GM06990 (cell line): ENCODE measurements at places on chromosomes 16 and 17.

GRCh38 chr16:89363621-89364393 lies 126.6 kb downstream of the ANKRD11 start:
- DNase-seq = no peak

GRCh38 chr17:50539762-50540559 lies 7.0 kb upstream of the SPATA20 start:
- no peak for DNase-seq

DNA sequence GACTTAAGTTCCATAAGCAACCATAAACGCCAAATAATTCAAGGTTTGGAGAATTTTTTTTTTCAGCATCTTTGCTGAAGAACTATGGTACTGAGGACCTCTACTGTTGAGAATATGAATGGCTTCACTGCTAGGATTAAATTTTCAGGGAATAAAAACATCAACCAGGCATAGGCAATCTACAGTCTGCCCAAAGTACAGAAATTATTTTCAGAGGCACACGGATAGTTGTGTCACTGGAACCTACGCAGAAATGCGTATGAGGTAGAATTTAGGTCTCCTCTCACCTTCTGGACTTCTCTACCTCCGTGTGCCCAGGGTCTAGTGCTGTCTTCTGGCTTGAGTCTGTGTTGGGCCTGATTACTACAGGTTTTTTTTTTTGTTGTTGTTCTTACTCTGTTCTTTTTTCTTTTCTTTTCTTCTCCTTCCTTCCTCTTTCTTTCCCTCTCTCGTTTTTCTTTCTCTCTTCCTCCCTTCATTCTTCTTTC lies 39.7 kb downstream of the NACA2 start:
- DNase-seq = no peak

DNA sequence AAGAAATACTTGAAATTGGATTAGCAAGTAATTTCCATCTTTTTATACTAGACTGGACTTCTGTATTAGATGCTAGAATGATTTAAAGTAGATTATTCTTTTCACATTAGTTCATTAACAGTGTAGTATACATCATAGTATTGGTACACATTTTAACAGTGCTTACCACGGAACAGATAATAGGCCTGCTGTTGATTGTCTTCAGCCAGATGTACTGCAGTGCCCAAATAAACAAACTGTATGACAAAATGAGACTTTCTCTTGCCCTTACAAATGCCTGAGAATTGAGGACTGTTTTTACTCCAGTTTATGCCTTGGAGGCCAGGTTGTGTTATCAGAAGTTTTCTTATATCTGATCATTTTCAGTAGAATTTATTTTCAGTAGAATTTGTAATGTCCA lies 631 bp downstream of the EVI2A start:
- no peak for DNase-seq

DNA sequence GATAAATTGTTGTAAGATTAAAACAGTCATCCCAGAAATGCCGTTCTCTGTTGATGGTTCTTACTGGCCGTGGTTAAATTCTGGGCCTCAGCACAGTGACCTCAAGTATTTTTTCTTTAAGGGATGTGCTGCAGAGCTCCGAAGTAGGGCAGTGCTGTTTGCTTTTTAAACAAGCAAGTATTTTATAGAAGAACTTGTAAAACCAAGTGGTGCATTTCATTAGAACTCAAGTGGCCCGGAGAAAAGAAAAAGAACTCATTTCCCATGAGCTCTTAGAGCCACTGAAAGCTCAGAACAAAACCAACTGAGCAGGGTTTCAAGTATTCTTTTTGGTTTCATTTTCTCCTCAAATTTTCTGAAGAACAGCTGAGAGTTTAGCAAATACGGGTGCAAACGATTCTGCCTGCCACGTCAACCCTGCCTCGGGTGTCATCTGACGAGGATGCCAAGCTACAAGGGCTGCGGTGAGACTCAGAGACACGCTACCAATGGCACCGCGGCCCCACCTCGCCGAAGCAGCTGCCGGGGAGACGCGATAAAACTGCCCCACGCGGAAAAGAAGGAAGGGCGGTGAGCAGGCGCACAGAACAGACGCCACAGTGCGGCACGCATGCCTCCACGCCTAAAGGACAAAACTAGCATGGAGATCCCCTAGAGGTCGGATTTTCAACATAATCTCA lies 6.3 kb downstream of the LMF1 start:
- no peak for DNase-seq

GRCh38 chr16:72203401-72203800 lies 31.4 kb upstream of the PMFBP1 start:
- peak; percentile 18 for DNase-seq

- no peak for DNase-seq
Observed at GRCh38 chr17:173166-173911, 8.1 kb downstream of the DOC2B start.

DNA sequence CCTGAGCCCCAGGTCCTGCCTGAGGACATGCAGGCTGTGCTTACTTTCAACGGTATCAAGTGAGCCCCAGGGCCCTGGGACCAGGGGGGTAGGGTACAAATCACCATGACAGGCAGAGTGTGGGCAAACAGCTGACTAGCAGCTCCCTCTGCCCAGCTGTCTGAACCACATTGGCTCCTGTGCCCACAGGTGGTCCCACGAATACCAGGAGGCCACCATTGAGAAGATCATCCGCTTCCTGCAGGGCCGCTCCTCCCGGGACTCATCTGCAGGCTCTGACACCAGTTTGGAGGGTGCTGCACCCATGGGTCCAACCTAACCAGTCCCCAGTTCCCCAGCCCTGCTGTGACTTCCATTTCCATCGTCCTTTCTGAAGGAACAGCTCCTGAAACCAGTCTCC lies 10.0 kb downstream of the SLC46A1 start:
- no peak for DNase-seq

GRCh38 chr17:27158382-27158781 lies 135.5 kb upstream of the WSB1 start:
- DNase-seq = no peak

DNA sequence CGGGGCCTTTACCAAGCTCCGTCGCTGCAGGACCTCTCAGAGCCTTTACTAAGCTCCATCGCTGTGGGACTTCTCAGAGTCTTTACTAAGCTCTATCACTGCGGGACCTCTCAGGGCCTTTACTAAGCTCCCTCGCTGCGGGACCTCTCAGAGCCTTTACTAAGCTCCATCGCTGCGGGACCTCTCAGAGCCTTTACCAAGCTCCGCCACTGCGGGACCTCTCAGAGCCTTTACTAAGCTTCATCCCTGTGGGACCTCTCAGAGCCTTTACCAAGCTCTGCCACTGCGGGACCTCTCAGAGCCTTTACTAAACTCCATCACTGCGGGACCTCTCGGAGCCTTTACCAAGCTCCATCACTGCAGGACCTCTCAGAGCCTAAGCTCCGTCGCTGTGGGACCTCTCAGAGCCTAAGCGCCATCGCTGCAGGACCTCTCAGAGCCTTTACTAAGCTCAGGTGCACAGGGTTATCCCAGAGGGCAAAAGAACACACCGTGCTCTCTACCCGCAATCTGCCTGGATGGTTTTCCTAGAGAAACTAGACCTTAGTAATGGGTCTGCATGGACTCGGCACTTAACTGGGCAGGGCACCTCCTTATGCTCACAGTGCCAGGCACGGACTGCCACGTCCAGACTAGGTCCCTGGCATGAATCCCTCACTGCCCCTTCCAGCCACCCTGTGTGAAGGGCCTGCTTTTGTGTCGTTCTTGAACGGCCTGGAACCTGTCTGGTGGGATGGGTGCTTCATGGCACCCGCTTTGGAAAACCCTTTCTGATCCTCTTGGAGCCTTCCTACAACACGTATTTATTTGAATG lies 69.2 kb upstream of the DOC2B start:
- DNase-seq = no peak

DNA sequence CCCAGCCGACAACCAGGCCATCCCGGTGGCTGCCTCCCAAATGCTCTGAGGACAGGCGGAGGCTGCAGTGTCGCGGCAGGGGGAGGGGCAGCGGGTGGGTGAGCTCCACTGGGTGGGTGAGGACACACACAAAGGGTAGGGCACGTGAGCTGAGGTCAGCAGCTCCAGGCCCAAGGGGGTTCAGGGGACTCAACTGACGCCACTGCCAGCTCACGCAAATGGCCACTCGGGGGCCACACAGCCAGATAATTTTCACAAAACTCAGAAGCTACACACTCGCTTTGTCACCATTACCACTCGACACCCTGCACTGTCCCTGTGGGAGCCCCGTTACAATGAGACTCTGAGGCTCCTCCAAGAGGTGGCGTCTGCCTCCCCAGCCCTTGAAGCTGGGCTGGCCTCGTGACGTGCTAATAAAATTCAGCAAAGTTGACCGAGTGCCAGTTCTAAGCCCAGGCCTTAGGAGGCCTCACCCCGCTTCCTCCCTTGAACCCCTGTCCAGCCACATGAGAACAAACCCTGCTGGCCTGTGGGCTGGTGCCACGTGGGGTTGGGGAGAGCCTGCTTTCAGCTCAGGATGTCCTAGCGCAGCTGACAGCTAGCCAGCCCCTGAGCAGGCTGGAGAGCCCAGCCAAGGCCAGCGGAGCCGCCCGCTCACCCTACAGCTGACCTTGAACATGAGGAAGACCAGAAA lies 56.9 kb downstream of the RMI2 start:
- DNase-seq = no peak

DNA sequence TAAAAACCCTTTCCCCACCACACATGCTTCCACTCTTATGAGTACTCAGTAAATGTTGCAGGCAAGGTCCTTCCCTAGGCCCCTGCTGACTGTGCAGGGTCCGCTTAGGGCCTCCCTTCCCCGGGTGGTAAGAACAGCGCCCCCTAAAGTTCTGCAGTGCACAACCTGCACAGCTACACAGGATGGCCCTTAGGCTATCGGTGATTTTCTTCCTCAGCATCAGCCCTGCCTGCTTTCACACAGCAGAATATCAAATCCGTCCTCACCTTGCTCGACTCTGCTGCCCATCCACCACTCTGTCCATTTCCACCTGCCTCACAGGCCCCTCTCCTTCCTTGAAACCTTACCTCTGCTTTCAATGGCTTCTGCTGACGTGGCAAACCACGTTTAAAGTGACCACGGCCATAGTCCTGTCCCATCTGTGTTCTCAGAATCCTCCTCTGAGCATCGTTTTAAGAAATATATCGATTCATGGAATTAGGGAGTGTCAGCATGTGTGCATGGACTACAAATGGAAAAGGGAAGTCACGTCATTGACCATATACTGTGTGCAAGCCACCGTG lies 51.4 kb upstream of the TMEM132E start:
- DNase-seq = no peak

DNA sequence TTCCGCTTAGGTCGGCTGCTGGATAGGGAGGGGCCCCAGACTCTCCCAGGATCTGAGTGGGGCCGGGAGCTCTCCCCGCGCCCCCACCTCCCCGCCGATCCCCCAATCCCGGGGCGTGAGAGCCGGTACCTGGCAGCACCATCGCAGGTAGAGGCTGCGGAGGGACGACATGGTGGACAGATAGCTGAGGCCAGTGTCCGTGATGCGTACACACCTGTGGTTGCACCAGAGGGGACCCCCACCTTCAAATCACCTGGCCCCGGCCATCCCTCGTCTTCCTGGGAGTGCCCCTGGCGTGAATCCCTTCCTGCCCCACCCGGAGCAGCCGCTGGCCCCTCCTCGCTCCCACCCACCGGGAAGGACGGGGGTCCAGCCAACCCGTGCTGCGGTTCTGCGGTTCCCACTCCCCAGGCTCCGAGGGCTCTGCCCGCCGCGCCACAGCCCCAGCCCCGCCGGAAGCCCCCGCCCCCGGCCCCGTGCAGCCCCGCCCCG lies 4.7 kb upstream of the WDR24 start:
- no peak for DNase-seq

GRCh38 chr17:76567634-76568432 lies 17.8 kb downstream of the ST6GALNAC2 start:
- no peak for DNase-seq

DNA sequence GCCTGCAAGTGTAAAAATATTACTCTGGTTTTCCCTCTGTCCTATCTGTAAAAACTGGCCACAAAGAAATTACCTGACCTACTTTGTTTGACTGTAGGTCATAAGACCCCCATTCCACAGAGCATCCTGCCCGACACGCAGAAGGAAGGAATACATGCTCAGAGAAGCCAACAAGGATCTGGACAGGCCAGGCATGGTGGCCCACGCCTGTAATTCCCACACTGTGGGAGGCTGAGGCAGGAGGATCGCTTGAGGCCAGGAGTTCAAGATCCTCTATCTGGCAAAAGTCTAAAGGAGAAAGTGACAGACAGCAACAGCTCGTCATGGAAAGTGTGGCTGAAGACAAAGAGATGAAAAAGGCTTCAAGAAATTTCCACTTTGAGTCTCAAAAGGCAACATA lies 78.2 kb upstream of the RNU2-1 start:
- DNase-seq = no peak

GRCh38 chr16:73143576-73144422 lies 95.9 kb upstream of the ZFHX3 start:
- DNase-seq = no peak

GRCh38 chr16:50313596-50314478 lies 47.5 kb downstream of the ADCY7 start:
- DNase-seq = no peak

DNA sequence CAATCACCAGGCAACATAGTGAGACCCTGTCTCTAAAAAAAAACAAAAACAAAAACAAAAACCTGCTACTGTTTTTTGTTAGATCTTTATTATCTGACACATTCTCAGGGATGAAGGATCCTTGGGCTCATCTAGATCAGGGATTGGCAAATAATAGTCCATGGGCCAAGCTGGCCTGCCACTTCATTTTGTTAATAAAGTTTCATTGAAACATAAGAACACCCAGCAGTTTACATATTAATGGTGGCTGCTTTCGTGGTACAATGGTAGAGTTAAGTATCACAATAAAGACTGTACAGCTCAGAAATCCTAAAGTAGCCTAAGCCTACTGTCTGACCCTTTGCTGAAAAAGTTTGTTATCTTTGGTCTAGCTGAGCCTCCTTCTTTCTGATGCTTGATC lies 32.9 kb upstream of the CLEC18A start:
- DNase-seq = no peak

DNA sequence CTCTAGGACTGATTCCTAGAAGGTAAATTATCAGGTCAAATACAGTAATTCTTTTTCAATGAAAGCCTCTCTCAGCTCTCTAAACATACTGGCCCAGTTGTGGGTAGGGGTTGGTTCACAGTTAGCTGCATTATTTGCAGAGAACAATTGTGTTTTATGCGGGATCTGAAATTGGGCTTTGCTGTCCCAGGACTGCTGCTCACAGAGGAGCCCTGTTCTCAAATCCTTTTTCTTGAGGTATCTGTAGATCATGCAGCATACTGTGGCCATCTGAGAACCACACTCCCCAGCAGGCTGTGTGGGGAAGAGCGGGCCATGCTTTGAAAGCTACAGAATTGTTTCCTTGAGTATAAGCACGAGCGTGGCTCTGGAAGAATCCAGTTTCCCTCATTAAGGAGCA lies 17.5 kb downstream of the MTHFSD start:
- DNase-seq = no peak

- no peak for DNase-seq
Observed at GRCh38 chr17:67020293-67020766, 24.0 kb upstream of the CACNG1 start.

GRCh38 chr16:73616770-73617169 lies 568.8 kb upstream of the ZFHX3 start:
- DNase-seq = no peak

- DNase-seq = no peak
Observed at GRCh38 chr17:54781389-54781788, 119.3 kb upstream of the TOM1L1 start.

DNA sequence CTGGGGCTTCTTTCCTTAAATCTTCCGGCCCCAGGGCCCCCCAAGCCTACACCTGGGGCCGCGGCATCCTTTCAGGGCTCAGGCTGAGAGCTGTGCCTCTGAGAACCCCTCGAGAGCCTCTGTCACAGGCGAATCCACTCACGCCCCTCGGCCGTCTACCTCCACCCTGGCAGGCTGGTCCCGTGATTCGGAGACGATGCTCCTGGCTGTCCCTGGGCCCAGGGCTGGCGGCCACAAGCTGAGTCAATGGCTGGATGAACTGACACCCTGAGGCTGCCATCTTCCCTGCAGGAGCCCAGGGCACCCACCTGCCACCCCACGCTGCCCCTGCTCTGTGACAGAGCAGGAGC lies 4.4 kb downstream of the TEPSIN start:
- DNase-seq = no peak
